Activated CD4-positive, alpha-beta T cell treated with anti-CD3 and anti-CD28 coated beads for 36 hours (primary cell): ENCODE measurements at places on chromosomes 4 and X.

DNA sequence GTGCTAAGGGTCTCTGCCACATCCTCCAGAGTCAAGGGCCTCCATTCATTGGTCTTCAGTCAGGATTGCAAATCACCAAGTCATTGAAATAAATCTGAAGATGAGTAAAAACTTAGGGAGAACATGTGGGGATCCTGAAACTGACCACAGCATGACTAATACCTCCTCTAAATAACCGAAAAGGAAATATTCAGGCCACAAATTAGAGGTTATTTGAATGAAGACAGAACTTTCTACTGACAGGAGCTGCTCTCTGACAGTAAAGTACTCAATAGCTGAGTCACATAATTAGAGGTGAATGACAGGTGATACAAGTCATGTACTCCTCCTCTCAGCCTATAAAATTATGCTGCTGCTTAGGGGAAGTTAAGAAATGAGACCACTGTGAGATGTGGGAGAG is 240.2 kb upstream of the F9 start:
- no peak for DNase-seq

DNA sequence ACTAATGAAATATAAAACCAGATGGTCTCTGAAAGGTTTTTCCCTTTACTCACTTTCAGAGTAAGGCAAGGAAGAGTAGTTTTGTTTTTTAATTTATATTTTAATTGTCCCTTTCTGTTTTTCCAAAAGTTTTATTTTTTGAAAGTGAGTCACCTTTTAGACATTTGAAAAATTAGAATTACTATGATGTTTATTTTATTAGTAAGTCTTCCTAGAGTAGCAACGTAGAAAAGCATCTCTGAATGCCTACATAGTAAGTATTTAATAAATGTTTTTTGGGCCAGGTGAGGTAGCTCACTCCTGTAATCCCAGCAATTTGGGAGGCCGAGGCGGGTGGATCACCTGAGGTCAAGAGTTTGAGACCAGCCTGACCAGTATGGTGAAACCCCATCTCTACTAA is 51.1 kb downstream of the TET2 start:
- DNase-seq, result no peak

GRCh38 chrX:15170927-15171326 is 99.0 kb downstream of the ASB9 start:
- no peak for DNase-seq

DNA sequence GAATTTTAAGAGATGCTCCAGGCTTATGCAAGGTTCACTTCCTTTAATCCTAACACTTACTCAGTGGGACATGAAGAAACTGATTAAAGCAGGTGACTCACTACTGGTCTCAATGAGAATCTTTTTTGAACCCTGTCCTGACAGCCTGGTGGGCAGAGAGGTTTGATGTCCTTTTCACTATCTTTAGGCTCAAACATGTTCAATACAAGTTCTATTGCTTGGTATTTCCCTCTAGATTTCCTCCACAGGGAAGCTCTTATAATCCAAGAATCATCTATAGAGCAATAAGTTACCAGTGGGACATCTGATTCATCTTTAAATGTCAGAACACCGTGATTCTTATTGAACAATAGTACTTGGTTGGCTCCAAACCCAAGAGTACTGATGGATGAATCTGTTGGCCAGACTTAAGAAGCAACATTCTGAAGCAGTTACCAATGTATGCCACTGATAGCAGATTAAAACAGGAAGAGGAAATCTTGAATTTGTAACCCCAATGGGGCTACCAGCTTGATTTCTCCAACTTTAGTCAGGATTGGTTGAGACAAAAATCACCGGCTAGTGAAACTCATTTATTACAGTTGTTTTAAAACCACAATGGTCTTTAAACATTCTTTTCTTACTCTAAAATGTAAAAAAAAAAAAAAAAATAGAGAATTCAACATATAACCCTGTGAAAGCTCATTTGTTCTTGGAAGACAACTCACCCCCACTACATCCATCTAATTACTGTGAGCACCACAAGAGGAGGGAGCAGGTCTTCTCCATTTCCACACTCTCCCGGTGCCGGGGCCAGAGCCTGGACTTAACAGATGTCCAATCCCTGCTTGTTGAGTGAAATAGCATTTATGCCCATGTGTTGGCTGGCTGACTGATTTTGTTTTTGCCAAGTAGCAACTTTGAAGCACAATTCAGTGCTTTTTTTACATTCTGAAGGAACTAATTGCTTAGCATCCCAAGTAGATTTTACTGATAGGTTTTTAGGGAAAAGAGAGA is 43.3 kb downstream of the FGFBP1 start:
- DNase-seq, result no peak

DNA sequence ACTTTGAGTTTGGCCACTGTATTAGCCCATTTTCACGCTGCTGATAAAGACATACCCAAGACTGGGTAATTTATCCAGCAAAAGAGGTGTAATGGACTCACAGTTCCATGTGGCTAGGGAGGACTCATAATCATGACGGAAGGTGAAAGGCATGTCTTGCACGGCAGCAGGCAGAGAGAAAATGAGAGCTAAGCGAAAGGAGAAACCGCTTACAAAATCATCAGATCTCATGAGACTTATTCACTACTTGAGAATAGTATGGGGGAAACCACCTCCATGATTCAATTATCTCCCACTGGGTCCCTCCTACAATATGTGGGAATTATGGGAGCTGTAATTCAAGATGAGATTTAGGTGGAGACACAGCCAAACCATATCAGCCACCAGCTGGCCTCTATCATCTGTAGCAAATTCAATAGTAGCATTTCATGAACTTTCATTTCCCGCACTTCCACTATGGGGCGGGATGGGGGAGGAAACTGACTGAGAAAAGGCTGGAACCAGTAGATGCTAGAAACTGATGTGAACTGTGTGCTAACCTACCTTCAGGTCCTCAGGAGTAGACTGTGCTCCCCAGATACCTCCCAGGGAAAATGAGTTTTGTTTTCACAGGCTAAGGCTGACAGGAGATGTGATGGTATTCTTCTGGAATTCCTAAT is 35.3 kb upstream of the LGI2 start:
- DNase-seq, result no peak

DNA sequence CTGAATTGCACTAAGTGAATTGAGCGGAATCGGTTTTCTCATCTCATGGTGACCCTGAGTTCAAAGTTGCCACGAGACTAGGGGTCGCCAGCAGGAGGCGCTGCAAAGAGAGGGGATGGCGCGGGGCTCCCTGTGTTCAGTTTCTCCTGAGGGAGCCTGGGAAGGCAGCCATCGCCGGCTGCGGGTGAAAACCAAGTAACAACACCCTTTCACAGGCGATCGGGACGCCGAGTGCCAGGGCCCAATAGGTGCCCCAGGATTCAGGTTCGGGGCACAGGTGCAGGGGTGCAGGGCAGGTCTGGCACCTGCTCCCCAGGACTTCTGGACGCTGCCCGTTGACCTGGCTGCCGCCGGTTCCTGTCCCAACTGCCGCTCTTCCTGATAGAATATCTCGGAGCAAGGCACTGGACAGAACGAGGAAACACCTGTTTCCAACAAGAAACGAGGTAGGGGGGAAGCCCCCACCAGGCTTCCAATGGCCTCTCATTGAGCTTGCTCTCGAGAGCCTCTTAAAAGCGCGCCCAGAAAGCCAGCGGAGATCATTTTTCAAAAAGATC is 1.1 kb upstream of the FGF16 start:
- DNase-seq, result peak; percentile 55

GRCh38 chr4:122341886-122342285 is 36.9 kb upstream of the ADAD1 start:
- DNase-seq, result no peak

- no peak for DNase-seq
These were observed 1059.6 kb downstream of the TECRL start for GRCh38 chr4:63349674-63350025.

DNA sequence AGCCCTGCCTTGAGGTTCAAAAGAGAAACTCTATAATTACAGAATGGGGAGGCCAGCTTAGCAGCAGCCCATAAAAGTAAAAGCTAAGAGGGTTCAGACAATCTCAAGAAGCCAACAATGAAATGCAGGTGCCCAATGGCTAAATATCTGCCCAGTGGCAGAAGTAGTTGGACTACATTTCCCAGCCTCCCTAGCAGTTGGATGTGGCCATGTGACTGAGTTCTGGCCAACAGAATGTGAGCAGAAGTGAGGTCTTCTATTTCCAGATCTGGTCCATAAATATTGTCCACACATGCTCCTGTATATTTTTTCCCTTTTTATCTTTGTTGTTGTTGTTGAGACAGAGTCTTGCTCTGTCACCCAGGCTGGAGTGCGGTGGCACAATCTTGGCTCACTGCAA is 127.9 kb upstream of the NHS start:
- no peak for DNase-seq

DNA sequence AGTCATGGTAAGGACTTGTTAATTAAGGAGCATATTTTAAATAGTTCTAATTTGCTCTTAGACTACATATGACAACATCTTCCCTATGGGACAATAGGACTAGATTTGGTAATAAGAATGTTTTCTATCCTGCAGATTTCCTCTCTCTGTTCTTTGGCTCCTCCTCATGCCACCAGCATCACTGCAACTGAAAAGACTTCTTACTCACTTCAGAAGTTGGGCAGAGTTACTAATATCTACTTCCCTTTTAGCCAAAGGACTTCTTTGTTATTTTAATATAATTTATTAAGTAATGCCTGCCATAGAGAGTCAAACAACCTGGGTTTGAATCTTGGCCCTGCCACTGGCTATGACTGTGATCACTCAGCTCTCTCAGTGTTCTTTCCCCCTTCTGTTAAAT is 16.4 kb downstream of the MMAA start:
- DNase-seq, result no peak

GRCh38 chr4:56187688-56188087 is 199.6 kb downstream of the AASDH start:
- no peak for DNase-seq

DNA sequence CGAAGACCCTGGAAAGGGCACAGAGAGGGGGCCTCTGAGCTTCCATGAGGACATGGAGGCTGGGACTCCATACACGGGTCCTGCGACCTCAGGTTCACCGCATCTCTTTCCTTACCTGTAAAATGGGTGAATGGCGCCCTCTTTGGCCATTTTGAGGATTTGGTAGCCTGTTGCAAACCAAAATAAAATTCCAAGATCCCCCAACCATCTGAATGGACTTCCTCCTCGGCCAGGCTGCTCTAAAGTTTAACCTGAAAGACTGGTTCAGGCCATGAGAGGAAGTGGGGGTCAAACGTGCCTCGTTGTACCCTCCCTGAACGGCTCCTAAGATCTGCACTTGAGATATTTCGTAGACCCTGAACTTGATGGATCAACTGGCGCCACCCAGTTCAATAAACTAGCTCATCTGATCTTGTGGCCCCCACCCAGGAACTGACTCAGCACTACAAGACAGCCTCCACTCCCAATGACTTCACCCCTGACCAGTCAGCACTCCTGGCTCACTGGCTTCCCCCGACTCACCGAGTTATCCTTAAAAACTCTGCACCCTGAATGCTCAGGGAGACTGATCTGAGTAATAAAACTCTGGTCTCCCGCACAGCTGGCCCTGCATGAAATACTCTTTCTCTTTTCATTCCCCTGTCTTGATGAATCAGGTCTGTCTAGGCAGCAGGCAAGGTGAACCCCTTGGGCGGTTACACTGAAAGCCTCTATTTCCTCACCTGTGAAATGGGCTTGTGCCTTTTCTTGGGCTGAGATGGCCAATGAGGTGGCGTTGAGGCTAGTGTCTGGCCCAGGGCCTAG is 32.9 kb upstream of the GPR78 start:
- DNase-seq, result peak; percentile 42

- no peak for DNase-seq
These were observed 93.5 kb upstream of the GALNTL6 start for GRCh38 chr4:171719691-171720090.

GRCh38 chr4:53613428-53613827 is 22.1 kb upstream of the LNX1 start:
- DNase-seq, result no peak

DNA sequence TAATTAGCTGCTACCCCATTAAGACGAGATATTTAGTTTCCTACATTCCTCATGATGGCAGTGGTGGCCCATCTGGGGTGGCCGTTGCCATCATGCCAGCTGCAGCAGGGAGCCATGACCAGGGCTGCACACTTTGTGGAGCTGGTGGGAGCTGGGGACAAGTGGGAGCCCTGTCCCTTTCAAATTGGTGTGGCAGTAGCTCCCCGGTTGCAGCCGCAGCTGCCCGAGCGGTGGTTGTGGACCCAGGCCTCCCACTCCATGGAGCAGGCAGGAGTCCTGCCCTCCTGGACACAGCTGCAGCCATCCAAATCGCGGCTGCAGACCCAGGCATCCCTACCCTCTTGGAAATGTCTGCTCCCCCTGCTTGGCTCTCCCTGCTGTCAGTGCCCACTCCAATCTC is 9.3 kb upstream of the SYTL5 start:
- DNase-seq, result no peak

DNA sequence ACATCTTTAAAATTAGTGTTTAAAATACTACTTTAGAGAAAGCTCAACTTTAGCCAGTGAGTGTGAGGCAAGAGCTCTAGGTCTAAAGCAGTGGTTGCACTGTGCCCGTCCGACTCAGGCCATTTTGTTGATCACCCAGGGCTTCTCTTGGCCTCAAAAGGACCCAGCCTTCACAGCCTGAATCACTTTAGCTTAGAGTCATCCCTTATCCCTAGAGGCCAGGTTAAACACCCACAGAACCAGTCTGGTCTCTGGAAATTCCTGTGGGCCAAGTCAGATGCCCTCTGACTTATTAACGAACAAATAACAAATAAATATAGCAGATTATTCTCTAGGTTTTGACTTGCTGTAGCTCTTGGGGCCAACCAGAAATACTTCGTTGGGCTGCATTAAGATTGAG is 102.3 kb downstream of the WWC2 start:
- no peak for DNase-seq
